ENCODE measurements at places on chromosomes 2 and 18.

DNA sequence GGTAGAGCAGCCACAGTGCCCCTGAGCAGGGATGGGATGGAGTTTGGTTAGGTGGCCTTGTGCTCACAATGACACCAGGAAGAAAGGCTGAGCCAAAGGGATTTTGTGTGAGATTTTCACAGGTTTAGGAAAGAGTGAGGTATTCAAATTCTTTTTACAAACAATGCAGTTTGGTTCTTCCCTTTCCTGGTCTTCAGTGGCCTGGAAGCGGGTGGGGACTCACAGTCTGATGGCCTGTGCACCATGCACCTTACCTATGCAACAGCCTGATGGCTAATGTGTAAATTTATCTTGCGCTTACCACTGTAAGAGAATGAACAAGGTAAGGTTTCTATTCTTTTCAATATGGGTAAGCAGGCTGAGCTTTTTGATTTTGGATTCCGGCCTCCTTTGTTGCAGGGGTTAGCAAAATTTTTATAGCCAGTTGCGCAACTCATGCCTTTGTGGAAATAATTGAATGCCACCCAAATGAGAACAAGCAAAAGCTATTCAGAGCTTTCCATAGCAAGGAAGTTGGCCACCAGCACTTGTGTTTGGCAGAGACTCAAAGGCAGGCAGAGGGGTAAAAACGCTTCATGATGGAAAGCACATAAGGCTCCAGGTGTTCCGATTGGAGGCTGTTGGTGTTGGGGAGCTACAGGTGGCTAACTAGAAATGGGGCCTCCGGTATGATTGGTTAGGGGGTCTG lies 23.8 kb upstream of the IL1R2 start:
- no peak for DNase-seq

GRCh38 chr2:57376985-57377384 lies 669.6 kb upstream of the VRK2 start:
- DNase-seq: no peak

GRCh38 chr2:171745141-171745540 lies 57.9 kb downstream of the DYNC1I2 start:
- no peak for DNase-seq

DNA sequence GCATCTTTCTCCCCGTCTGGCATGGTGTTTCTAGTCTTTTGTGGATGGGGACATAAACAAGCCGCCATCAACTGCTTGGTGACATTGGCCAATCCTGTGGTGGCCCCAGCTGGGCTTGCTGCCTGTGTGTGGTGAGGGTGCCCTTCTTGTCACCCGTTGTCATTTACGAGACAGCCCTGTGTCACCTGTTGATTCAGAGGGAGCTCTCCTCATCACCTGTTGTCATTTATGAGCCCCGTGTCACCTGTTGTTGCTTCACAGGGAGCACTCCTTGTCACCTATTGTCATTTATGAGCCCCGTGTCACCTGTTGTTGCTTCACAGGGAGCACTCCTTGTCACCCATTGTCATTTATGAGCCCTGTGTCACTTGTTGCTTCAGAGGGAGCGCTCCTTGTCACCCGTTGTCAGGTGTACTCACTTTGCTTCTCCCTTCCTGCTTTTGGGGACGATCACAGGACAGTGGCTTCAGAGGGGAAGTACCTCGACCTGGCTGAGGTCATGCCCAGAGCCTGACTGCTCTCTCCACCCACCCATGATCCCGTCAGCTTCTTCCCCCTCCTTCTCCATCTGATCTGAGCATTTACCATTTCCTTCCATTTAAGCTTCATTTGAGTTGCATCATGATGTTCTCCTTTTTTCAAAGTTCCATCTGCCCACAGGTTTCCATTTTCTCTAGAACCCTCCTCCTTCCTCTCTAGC lies 29.1 kb downstream of the HPCAL1 start:
- DNase-seq: peak; percentile 30

- DNase-seq: no peak
Observed at GRCh38 chr2:101781326-101781725, 83.8 kb downstream of the MAP4K4 start.

DNA sequence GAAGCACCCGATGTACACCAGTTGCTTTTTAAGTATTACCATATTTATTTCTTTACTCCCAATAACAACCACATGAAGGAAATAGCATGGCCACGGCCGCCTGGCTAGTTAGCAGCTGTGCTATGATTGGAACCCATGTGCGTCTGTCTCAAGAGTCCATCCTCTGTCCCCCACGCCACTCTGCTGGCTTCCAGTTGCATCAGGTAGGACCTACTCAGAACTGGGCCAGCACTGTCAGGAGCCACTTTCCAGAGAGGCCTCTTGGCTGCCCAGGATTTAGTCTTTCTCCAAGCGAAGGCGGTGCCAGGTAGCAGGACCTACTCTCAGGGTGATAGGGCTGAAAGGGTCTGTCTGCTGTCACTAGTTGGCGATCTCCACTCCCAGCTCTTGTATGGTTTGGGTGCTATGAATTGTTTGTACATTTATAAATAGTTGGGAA lies 22.1 kb downstream of the ASB18 start:
- no peak for DNase-seq

DNA sequence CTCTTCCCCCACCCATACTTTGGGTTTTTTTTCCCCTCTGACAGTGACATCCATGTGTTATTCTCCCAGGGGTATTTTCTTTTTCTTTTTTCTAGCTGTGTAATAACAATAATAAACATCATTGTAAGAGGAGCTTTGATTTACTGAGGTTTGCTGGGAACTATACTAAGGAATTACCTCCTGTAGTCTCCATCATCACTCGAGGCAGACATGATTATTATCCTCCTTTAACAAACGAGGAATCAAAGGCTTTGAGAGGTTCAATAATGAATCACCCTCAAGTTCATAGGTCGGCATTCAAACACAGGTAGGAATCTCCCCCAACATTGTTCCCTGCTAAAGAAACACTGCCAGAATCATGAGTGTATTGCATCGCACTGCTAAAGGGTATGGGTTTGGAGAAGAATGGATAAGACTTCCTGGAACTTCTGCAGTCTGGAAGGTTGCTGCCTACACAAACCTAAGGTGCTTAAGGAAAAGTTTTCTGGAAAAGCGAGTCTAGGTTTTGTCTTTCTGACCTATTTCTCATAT lies 260.2 kb upstream of the SESTD1 start:
- DNase-seq: no peak

DNA sequence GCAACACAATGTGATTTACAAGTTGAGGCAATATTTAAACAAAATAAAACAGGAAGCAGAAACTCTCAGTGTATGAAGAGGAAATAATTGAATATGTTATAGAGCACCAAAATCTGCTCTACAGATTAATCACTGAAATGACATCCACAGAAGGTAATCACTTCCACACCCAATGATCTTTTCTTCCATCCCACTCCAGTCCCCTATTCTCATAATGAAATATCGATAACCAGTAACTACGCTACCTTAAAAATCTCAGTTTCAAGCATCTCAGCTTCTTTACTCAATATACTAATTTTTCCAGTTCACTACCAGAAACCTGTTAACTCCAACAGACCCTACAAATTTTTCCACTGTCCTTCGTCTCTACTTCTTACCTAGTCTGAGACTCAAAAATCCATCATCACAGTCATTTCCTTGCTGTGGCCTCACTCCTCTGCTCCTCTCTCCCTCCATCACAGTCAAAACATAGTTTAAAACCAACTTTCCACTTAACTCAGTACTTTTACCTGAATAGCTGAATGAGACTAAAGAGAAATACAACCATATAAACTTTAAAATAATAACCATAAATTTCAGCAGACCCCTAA lies 67.1 kb downstream of the MEMO1 start:
- no peak for DNase-seq

DNA sequence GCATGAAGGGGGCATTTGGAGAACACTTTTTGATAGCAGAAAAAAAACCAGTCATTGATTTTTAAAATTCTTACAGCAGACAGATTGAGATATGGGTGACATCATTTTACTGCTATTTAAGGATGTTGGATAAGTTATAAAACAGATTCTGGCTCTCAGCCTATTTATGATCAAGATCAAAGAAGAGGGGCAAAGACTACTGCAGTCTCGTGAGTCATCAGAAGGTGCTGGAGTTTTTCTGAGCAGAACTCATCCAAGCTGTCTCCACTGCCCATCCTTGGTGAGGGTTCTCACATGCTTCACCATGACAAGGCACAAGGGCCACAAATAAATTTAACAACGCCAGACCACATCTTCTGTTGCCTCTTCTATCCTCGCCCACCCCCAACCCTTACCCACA lies 58.8 kb downstream of the ST6GAL2 start:
- no peak for DNase-seq

DNA sequence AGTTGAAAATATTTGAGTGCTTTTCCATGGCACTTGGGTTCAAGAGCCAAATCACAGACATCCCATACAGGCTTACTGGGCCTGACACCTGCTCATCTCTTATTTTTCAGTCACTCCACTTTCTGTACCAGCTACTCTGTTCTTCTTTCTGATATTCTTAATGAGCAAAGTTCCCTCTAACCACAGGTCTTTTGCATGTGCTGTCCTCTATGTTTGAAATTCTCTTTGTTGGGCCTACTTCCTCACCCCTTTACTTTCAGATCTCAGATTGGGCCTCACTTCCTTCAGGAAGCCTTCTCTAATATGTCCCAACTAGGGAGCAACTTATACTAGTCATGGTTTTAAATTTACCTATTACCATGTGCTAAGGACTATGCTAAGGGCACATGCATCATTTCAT lies 81.8 kb upstream of the RBMS1 start:
- DNase-seq: no peak

DNA sequence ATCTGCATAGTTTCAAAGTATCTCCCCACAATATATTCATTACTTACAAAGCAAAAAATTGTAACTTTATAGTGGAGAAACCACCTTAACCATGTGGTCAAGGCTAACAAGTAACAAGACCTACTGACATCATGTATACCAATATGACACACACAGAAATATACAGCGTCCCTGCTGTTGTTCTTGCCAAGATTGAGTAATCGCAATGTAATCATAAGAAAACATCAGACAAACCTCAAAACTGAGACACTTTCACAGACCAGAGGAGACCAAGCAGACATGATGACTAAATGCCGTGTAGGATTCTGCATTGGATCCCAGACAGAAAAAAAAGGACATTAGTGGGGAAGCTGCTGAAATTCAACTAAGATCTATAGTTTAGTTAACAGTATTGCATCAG lies 123.0 kb downstream of the ACAA2 start:
- DNase-seq: no peak

GRCh38 chr18:35671966-35672603 lies 90.5 kb downstream of the GALNT1 start:
- no peak for DNase-seq

GRCh38 chr2:172094294-172095145 lies 8.2 kb downstream of the DLX2 start:
- no peak for DNase-seq

GRCh38 chr2:25063876-25064660 lies 22.2 kb downstream of the EFR3B start:
- no peak for DNase-seq

GRCh38 chr2:11286749-11287148 lies 57.7 kb downstream of the ROCK2 start:
- no peak for DNase-seq

- DNase-seq: no peak
Observed at GRCh38 chr18:49529596-49529995, 32.3 kb upstream of the LIPG start.

DNA sequence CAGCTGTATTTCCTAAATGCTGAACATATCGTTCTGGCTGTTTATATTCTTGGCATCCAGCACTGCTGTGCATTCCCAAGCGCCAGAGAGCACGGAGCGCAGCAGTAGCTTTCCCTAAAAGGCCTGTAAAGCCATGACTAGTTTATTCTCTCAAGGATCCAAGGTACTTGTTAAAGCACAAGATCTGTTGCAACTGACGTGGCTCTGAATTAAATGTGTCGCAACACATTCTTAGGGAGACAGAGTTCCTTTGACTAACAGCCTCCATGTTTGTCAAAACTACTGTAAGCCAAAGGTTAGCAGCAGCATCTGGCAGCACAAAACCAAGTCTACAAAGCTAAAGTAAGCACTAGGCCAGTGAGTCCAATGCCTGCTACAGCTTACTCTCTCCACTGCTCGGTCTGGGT lies 188.6 kb upstream of the FN1 start:
- DNase-seq: no peak

- DNase-seq: no peak
Observed at GRCh38 chr2:75450068-75450467, 110.7 kb downstream of the EVA1A start.

- no peak for DNase-seq
Observed at GRCh38 chr18:70036771-70037347, 89.2 kb upstream of the CD226 start.

GRCh38 chr2:195482010-195482409 lies 175.0 kb upstream of the SLC39A10 start:
- no peak for DNase-seq

- DNase-seq: no peak
Observed at GRCh38 chr2:149872041-149872440, 284.5 kb upstream of the MMADHC start.

- DNase-seq: no peak
Observed at GRCh38 chr2:106280224-106280623, 86.1 kb upstream of the UXS1 start.

- DNase-seq: no peak
Observed at GRCh38 chr18:26089293-26090129, 902 bp downstream of the SS18 start.

- no peak for DNase-seq
Observed at GRCh38 chr2:226615891-226616290, 183.7 kb downstream of the IRS1 start.
